ENCODE measurements at places on chromosomes 6 and 20.

- no peak for DNase-seq
Observed at GRCh38 chr20:24489193-24489592, 19.8 kb downstream of the SYNDIG1 start.

DNA sequence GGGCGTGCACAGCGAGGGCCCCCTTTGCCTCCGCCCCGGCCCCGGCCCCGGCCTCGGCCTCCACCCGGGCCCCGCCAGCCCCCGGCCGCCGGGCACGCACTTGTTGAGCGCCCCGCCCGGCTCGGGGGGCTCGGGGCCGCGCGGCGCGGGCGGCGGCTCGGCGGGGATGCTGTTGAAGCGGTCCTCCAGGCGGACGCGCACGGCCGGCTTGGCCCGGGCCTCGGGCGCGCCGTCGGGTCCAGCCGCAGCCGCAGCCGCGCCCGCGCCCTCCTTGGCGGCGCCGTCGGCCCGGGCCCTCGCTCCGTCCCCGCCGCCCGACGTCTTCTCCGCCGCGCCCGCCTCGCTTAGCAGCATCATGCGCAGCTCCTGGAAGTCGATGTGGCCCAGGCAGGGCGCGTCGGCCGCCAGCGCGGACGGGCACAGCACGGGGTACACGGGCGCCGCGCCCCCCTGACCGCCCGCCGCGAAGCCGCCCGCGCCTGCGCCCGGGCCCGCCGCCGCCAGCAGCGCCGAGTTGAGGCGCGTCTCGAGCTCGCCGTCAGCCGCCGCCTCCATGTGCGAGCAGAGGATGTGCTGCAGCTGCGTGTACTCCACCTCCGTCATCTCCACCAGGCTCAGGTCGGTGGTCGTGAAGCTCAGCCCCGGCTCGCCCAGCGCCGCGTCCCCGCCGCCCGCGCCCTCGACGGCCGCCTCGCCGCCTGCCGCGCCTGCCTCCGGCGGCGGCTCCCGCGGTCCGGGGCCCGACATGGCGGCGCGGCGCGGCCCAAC, 514 bp downstream of the TCFL5 start:
- DNase-seq, result peak; percentile 59

- no peak for DNase-seq
Observed at GRCh38 chr6:3575166-3575565, 118.3 kb upstream of the SLC22A23 start.

- DNase-seq, result no peak
Observed at GRCh38 chr20:38903335-38903734, 22.9 kb upstream of the FAM83D start.

DNA sequence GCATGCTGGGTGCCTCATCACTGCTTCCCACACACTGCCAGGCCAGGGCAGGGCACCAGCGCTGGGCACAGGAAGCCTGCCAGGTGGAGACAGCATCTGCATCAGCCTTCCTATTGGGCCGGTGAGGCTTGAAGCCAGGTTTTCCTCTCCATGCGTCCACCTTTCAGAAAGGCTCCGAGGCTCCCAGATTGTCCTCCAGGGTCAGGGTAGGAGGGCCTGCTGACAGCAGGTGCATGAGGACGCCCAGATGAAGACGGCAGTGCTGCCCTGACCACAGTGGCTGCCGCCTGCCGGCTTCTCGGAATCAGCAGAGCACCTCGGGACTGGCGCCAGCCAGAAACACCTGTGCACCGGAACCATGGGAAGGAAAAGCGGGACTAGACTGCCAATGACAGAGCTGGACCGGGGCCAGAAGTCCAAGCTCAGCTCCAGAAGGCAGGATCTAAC, 170.5 kb upstream of the CST7 start:
- peak; percentile 50 for DNase-seq

- DNase-seq, result no peak
Observed at GRCh38 chr6:14959324-14959885, 286.5 kb upstream of the JARID2 start.

DNA sequence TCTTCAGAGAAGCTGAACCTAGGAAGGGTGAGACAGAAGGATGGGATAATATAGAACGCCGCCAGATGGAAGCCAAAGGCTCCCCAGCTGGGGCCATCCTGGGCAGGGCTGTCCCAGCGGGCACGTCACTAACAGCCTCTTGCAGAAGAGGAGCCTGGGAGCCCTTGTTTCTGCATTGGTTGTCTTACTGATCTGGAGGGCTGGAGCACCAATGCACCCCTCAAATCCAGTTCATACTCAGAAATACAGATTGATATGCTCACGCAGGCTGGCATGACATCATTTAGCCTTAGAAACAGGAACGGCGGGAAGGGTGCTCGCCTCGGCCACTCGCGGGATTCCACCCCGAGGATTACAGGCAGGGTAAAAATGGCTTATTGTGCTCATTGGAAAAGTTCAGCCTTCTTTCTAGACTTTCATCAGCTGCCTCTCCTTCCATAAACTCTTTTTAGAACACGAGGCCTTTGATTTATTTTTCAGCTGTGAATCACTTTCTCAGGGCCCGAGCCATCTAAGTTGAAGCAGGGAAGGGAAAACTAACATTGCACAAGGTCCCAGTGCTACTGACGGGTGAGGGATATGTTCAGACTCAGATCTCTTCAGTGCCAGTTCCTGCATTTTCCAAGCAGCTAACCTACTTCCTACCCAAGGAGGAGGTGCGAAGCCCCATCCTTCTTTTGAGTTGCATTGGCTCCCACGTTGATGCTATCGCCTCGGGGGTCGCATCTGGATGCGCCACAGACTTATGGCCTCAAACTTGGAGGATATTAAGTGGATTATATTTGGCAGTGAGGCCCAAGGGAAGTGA, 82.3 kb downstream of the GMPR start:
- DNase-seq, result no peak

DNA sequence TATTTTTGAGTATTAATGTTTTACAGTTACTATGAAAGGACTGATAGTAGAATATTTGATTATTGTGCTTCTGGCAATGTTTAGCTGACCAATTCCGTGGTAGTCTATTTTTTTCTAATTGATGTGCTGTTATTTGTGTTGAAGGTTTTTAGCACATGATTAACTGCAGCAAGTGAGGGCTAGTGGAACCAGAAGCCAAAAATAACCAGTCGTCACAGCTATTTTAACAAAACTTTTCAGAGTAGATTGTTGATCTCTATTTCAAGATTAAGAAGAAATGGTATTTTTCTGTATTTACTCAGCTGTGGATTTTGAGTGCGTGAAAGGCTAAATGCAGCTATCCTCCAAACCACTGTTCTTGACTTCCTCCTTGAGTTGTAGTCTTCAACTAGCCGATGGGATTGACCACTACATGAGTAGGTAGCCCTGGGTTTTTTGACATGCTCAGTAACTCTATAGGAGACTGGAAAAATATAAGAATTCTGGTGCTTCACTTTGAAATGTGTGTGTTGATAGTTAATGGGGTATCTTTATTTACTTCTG, 258.0 kb downstream of the ZFAND3 start:
- DNase-seq, result no peak

GRCh38 chr6:170450916-170451761, 102.0 kb downstream of the PSMB1 start:
- no peak for DNase-seq

DNA sequence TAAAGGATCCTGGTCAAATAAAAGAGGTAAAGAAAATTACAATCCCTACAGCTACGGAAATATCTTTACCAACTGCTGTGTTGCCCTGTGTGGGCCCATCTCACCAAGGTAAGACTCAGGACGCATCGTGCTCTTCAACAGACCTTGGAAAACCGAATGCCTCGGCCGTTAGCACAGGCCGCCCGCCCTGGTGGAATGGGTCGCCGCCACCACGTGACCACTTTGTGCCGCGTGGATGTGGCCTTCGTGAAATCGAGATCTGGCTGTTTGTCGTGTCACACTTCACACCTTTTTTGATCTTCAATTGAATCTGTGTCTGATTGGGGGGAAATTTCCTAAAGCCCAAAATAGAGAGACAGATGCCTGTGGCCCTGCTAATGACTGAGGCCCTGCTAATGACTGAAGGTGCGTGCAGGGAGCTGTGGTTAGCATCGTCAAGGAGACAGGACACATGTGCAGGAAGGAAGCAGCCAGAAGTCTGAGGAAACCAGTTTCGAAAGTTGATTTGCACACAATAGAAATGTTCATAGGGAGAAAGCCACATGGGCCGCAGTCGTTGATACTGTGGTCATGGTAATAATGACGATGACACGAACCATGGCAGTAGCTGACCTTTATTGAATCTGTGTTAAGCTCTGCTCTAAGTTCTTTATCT, 175.7 kb upstream of the SNX9 start:
- peak; percentile 21 for DNase-seq

DNA sequence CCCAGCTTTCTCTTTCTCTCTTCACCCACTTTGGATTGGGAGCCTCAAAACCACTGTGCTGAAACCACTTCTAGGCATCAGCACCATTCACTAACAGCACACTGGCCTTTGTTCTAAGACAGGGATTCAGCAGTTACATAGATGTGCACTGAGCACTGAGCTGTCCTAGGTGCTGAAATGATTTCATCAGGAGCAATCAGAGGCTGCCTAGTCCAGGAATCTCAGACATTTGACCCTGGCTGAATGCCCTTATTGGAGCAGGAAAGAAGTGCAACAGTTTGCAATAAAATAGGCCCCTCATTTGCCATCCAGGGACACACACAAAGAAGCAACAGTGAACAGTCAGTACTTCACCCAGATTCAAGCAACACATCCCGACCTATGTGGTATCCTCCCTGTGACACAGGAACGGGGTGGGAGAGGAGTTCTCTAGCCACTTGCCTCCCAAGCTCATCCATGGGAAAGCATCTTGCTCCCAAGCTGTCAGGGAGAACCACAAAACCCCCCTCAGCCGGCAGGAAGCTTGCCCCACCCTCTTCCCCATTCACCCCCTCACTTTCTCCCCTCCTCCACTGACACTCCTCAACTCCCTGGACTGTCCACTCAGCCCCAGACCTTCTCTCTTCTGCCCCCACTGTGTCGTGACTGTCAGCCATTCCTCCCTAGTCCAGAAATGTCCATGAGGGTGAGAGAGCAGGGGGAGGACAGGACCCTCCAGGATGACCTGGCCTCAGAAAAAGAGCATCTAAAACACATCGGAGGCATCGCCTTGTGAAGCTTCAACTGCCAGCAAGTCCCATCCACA, 304.4 kb downstream of the PREX1 start:
- peak; percentile 55 for DNase-seq

DNA sequence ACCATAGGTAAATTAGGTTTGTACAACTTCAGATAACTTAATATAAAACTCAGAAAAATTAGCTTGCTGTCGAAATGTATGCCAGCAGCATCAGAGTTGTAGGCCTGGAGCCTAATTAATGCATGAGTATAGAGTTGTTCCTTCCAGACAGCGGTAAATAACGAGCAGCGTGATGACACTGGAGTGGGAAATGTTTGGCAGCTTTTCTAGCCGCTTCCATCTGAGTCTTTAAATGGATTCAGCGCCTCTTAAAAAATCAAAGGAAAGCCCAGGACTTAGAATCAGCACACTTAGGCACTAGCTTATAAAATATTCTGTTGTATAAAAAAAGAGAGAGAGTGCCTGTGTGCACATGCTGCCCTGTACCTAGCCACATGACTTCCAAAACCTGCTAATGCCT, 43.7 kb upstream of the SYNJ2 start:
- DNase-seq, result no peak

- no peak for DNase-seq
Observed at GRCh38 chr6:38307740-38308139, 332.0 kb downstream of the BTBD9 start.

DNA sequence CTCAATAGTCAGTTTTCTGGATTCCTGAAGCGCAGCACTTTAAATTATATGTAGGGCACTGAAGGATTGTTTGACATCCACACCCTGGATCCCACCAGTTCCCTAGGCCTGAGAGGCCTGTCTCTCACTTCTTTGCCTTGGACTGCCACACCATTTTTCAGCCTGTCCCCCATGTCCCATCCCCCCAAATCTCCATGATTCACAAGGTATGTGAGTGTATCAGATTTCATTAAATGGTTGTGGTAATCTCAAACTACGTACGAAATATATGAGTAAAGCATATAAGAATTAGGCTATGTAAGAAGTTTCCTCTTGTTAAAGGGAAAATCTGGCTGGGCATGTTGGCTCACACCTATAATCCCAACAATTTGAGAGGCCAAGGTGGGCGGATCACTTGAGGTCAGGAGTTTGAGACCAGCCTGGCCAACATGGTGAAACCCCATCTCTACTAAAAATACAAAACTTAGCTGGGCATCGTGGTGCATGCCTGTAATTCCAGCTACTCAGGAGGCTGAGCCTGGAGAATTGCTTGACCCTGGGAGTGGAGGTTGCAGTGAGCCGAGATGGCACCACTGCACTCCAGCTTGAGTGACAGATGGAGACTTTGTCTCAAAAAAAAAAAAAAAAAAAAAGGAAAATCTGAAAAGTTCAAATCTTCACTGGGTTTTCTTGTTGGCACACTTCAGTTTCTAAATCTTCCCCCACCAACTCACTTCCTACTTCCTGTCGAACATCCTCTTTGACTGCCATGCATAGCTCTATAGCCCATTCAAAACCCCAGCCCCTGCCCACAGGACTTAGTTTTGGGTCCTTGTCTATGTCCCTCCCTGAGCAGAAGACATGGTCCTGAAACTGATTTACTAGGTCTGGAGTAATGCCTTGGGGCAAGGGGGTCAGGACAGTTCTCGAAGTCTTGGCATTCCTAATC, 97.3 kb upstream of the SHLD1 start:
- no peak for DNase-seq

DNA sequence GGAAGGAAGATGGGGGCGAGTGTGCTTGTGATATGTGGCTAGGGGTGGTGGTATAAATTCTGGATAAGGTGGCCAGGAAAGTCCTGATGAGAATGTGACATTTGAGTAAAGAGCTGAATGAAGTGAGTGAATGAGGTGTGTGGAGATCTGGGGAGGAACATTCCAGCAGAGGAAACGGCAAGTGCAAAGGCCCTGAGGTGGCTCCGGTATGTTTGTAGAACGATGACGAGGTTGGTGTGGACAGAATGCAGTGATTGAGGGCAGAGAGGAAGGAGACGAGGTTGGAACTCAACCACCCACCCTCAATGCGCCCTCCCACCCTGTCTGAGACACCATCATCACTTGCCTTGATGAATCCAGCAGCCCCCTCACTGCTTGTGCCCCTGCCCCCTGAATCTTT, 214.1 kb upstream of the RNF24 start:
- no peak for DNase-seq
